ENCODE measurements at places on chromosomes 5 and 9.
A peak's percentile ranks its signal among the peaks of the same experiment; 100 is the strongest.

GRCh38 chr9:109440797-109441287, 57.3 kb downstream of the PTPN3 start:
- peak; percentile 50 for DNase-seq

GRCh38 chr5:149442563-149443182, 63.6 kb upstream of the IL17B start:
- DNase-seq, result peak; percentile 89

GRCh38 chr9:112041536-112042243, 133.4 kb downstream of the SUSD1 start:
- DNase-seq, result peak; percentile 17

DNA sequence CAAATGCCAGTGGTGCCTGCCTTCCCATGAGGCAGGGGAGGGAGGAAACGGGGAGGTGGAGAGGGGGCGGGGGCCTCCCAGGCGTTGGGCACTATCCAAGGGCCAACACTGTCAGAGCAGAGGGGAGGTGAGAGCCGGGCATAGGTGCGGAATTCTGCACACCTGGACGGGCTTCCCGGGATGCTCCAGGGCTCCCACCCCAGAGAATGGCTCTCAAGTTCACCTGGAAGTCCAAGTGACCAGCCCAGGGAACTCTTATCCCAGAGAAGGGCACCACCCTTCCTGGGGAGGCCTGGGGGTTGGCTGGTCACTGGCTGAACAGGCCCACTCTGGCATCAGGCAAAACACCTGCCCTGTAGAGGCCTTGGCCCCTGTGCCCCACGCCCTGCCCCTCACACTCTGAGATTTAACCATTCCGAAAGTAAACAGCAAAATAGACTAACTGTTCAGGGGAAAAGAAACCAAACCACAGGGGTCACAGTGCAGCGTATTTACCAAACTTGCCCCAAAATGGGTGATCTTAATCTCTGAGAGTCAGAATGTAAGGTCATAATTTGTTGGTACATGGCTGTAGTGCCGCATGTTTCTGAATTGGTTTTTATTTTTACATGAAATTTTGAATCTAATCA, 2.7 kb downstream of the CSF2 start:
- no peak for DNase-seq

- DNase-seq, result no peak
These were observed 101.5 kb downstream of the DAB2IP start for GRCh38 chr9:121752929-121753328.

GRCh38 chr9:114235033-114235661, 79.8 kb downstream of the COL27A1 start:
- DNase-seq, result no peak
